ENCODE measurements at places on chromosomes 1 and 21. TPM values are rescaled to one million over a fixed set of nuclear protein-coding genes. Genes with fewer than 3 reads are reported as not detected.
A peak's percentile ranks its signal among the peaks of the same experiment; 100 is the strongest.

Gene SLC30A10
- 14.7 TPM for total RNA-seq

Gene CFAP107
- total RNA-seq: not detected

Gene ZNF683
- total RNA-seq: not detected

Gene TMEM82
- 0.97 TPM for total RNA-seq

Gene MAP10
- total RNA-seq: not detected

Gene EGLN1
- total RNA-seq: 34.4 TPM

Gene AKR7A3
- total RNA-seq: 0.15 TPM

Gene KCNJ10
- 4.4 TPM for total RNA-seq

Gene KRTAP11-1
- not detected for total RNA-seq

Gene HMCN1
- not detected for total RNA-seq

Gene PTPN7
- not detected for total RNA-seq

Gene CELA2B
- total RNA-seq: not detected

Gene FMO2
- total RNA-seq: not detected

DNA sequence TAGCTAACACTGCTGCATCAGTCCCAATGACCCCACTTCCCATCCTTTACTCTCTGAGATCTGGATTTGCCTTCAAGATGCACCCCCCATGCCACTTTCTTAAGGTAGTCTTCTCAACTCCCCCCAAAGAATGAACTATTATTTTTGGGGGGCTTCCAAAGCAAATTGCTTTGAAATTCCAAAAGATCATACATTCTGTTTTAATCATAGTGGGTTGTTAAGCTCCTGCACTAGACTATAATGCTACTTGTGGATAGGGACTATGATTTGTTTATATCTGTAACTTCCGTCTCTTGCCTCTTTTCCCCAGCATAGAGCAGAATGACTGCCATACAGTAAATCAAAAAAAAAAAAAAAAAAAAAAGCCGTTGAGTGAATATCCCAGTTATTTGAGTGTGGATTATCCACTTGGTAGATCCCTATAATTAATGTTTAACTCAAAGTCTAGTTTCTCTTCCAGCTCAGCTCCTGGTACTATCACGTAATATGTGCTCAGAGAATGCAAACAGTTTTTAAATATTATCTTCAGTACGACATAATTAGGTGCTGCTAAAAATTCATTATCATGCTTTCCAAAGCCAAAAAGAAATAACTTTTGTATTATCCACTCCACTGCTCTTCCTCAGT is 26.9 kb downstream of the KIRREL1 start:
- H3K4me3 ChIP-seq: no peak overlapping the region
- H3K4me1 ChIP-seq: 0 out of 2 replicates have a peak, but pooled peaks cover 9% of the 10 kb centered on the region
- no peak for DNase-seq
- H3K27ac ChIP-seq: no peak overlapping the region
- no peaks in the 10 kb centered on the region for H3K27me3 ChIP-seq

GRCh38 chr1:194052514-194053338 is 866.3 kb upstream of the B3GALT2 start:
- no peaks in the 10 kb centered on the region for H3K4me1 ChIP-seq
- H3K4me3 ChIP-seq: no peak overlapping the region
- no peak for DNase-seq
- H3K36me3 ChIP-seq: no peaks in the 10 kb centered on the region

GRCh38 chr21:16842696-16843035 is 670.2 kb upstream of the CXADR start:
- no peaks in the 10 kb centered on the region for H3K27me3 ChIP-seq
- H3K4me3 ChIP-seq: no peak overlapping the region
- no peak for DNase-seq

GRCh38 chr1:15336866-15337265 is 72.8 kb upstream of the EFHD2 start:
- peaks cover 29% of the 10 kb centered on the region for H3K4me1 ChIP-seq
- no peak overlapping the region for H3K4me3 ChIP-seq
- H3K36me3 ChIP-seq: no peaks in the 10 kb centered on the region
- H3K27ac ChIP-seq: no peak overlapping the region

GRCh38 chr1:212820969-212821368 is 26.5 kb downstream of the SPATA45 start:
- H3K4me3 ChIP-seq: no peak overlapping the region
- DNase-seq: no peak
- H3K36me3 ChIP-seq: no peaks in the 10 kb centered on the region
- H3K4me1 ChIP-seq: peaks cover 67% of the 10 kb centered on the region
- no peaks in the 10 kb centered on the region for H3K27me3 ChIP-seq
- no peak overlapping the region for H3K27ac ChIP-seq

GRCh38 chr21:42344631-42345030 is 6.2 kb downstream of the TFF2 start:
- DNase-seq: no peak
- H3K4me1 ChIP-seq: no peaks in the 10 kb centered on the region
- no peak overlapping the region for H3K4me3 ChIP-seq
- no peak overlapping the region for H3K27ac ChIP-seq

GRCh38 chr1:6870086-6870485 is 84.8 kb downstream of the CAMTA1 start:
- H3K4me1 ChIP-seq: no peaks in the 10 kb centered on the region
- no peaks in the 10 kb centered on the region for H3K27me3 ChIP-seq
- no peak overlapping the region for H3K4me3 ChIP-seq
- H3K27ac ChIP-seq: no peak overlapping the region
- DNase-seq: no peak

GRCh38 chr21:27525780-27526179 is 558.9 kb upstream of the ADAMTS5 start:
- H3K36me3 ChIP-seq: no peaks in the 10 kb centered on the region
- no peak for DNase-seq
- no peak overlapping the region for H3K4me3 ChIP-seq
- H3K27me3 ChIP-seq: no peaks in the 10 kb centered on the region
- no peaks in the 10 kb centered on the region for H3K4me1 ChIP-seq

DNA sequence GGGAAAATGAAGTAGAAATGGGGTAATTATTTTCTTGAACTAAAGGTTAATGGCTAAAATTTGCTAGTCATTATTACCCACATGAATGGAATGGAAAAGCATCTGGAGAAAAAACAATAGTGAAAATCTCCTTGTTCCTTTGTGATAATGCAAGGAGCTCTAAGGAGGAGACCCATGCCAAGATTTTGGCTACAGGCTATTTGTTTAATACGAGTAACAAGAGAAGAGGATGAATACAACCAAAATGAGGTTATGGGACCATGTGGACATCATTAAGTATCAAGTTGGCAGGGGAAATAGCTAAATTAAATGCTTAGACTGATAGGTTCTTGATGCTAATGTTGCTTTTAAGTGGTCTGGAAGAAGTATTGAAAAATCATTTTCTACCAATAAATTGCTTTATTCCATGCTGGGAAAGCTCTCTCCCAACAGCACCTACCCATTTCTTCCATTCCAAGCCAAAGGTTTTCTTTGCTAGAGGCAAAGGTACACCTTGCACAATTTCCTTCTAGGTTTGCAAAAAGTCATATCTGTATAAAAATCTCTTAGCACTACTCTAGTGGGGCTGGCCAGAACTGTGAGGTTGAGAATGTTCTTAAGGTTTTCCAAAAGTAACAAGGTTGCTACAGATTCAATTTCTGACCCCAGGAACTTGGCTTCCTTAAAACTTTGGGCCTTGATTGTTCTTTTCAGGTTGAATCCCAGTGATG is 100.2 kb downstream of the SMYD2 start:
- H3K27me3 ChIP-seq: no peaks in the 10 kb centered on the region
- H3K27ac ChIP-seq: no peak overlapping the region
- H3K4me3 ChIP-seq: no peak overlapping the region
- H3K36me3 ChIP-seq: peaks cover 8% of the 10 kb centered on the region
- no peak for DNase-seq

GRCh38 chr1:116246174-116246573 is 126.9 kb upstream of the ATP1A1 start:
- no peak for DNase-seq
- no peak overlapping the region for H3K27ac ChIP-seq
- H3K4me1 ChIP-seq: no peaks in the 10 kb centered on the region
- H3K4me3 ChIP-seq: no peak overlapping the region
- H3K27me3 ChIP-seq: peaks cover 27% of the 10 kb centered on the region

DNA sequence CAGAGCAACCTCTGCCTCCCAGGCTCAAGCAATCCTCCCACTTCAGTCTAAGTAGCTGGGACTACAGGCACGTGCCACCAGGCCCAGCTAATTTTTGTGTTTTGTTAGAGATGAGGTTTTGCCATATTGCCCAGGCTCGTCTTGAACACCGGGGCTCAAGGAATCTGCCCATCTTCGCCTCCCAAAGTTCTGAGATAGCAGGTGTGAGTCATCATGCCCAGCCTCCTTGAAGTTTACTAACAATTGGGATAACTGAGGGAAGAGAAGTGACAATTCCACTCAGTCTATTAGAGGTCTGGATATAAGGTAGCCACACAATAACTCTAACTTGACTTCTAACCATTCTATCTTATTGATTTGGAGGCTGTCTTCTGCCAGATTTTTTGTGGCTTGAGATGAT is 6.3 kb upstream of the RCC1 start:
- no peak overlapping the region for H3K27ac ChIP-seq
- DNase-seq: no peak
- peaks cover 11% of the 10 kb centered on the region for H3K36me3 ChIP-seq
- peaks cover 9% of the 10 kb centered on the region for H3K4me1 ChIP-seq
- H3K4me3 ChIP-seq: no peak overlapping the region
- H3K27me3 ChIP-seq: no peaks in the 10 kb centered on the region

DNA sequence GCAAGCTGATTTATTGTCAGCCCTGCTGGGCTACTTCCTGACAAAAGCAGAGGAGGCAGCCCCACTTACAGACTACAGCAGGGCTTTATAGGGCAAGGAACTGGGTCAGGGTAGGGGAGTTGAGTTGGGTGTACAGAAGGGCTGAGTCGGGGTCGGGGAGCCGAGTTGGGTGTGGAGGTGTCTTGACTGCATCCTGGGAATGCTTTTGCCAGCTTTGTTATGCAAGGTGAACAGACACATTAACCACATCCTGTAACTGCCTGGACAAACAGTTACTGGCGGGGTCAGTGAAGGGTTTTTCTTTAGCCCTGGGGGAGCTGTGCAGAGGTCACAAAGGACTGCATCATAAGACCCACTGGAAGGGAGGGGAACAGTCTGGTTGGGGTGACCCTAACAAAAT is 39.1 kb upstream of the GBP5 start:
- no peaks in the 10 kb centered on the region for H3K36me3 ChIP-seq
- H3K4me3 ChIP-seq: no peak overlapping the region
- no peaks in the 10 kb centered on the region for H3K4me1 ChIP-seq
- no peak for DNase-seq
- no peaks in the 10 kb centered on the region for H3K27me3 ChIP-seq
- H3K27ac ChIP-seq: no peak overlapping the region

DNA sequence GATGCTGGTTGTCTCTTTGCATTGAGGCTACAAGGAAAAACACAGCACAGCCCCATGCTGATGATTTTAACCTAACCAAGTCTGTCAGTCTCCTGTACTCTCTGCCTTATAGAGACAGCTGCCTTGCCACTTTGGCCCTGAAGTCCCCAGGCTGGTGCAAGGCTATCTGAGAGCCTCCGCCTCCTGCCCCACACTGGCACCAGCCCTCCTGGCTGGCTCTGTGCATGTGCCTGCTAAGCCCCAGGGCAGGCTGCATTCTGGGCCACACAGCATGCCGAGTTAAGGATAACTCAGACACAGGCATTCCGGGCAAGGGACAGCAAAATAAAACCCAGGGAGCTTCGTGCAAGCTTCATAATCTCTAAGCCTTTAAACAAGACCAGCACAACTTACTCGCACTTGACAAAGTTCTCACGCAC is 910 bp downstream of the RUNX1 start:
- no peak for DNase-seq
- peaks cover 36% of the 10 kb centered on the region for H3K4me1 ChIP-seq
- no peak overlapping the region for H3K27ac ChIP-seq
- H3K4me3 ChIP-seq: no peak overlapping the region

DNA sequence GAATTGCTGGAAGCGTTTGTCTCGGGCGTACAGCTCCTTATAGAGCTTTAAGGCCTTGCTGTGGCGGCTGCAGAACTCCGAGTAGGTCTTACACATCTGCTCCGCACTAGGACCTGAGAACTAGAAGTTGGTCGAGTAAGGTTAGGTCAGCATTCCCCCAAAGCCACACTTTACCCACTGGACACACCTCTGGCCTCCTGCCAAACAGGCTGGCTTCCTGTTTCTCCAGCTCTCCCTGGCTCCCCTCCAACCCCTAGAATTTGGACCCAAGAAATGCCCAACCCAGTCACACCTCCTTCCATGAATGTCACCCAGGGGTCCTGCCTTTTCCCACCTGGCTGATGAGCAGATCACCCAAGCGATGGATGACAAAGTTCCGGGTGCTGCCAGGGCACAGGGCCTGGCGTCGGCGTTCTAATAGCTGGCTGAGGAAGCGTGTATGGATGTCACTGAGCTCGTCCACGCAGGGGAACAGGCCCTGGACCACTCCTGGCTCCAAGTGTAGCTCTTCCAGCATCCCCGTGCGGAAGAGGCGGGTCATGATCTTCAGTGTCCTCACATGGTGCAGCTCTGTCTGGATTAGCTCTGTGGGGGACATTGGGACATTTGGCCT is 15.6 kb downstream of the ARHGEF2 start:
- no peak overlapping the region for H3K4me3 ChIP-seq
- H3K4me1 ChIP-seq: peaks cover 19% of the 10 kb centered on the region
- H3K27me3 ChIP-seq: no peaks in the 10 kb centered on the region
- no peak overlapping the region for H3K27ac ChIP-seq
- DNase-seq: no peak

DNA sequence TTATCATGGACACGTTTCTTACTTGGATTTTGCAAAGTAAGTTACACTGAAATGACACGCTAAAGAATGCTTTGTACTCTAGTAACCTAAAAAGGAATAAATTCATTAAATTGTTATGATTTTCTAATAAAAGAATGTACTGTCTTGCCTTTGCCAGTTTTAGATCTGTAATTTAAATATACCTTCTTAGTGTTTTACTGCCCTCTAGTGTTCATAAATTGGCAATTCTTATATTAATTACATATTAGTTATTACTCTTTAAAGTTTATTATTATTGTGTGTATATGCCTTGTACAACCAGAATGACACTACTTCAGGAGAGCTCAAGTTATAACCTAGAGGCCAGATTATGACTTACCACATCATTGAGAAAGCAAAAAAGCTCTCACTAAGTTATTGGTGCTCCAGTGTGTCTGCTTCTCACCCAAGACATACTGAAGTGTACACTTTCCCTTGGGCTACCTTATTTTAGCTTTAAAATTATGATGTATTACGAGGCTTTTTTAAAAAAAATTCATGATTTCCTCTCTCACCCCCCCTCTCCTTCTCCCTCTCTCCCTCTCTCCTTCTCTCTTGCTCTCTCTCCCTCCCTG is 169.9 kb downstream of the HS2ST1 start:
- no peaks in the 10 kb centered on the region for H3K36me3 ChIP-seq
- no peaks in the 10 kb centered on the region for H3K27me3 ChIP-seq
- H3K4me3 ChIP-seq: no peak overlapping the region
- peak; percentile 4 for DNase-seq
- H3K4me1 ChIP-seq: no peaks in the 10 kb centered on the region

GRCh38 chr21:39604951-39605350 is 7.8 kb upstream of the B3GALT5 start:
- no peak overlapping the region for H3K27ac ChIP-seq
- no peaks in the 10 kb centered on the region for H3K27me3 ChIP-seq

DNA sequence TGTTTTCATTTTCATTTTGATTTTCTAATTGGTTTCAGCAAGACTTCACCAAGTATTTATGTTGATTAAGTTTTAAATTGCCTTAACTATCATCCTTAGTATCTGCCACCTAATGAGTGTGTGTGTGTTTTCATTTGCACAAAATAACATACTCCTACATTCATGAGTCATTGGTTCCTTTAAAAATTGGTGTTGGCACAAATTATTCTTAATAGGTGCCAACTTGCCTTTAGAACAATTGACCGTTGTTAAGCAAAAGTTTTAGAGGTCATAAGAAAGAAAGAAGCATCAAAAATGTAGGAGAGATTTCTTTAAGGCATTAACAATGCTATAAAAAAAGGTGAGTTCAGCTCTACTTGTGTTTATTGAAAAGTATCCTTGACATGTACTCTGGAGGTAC is 77.5 kb downstream of the FNBP1L start:
- H3K4me3 ChIP-seq: no peak overlapping the region
- no peaks in the 10 kb centered on the region for H3K4me1 ChIP-seq
- H3K36me3 ChIP-seq: peaks cover 35% of the 10 kb centered on the region
- no peak overlapping the region for H3K27ac ChIP-seq
- DNase-seq: no peak
